EH (cell line): ENCODE measurements at places on chromosomes 6 and 20.

DNA sequence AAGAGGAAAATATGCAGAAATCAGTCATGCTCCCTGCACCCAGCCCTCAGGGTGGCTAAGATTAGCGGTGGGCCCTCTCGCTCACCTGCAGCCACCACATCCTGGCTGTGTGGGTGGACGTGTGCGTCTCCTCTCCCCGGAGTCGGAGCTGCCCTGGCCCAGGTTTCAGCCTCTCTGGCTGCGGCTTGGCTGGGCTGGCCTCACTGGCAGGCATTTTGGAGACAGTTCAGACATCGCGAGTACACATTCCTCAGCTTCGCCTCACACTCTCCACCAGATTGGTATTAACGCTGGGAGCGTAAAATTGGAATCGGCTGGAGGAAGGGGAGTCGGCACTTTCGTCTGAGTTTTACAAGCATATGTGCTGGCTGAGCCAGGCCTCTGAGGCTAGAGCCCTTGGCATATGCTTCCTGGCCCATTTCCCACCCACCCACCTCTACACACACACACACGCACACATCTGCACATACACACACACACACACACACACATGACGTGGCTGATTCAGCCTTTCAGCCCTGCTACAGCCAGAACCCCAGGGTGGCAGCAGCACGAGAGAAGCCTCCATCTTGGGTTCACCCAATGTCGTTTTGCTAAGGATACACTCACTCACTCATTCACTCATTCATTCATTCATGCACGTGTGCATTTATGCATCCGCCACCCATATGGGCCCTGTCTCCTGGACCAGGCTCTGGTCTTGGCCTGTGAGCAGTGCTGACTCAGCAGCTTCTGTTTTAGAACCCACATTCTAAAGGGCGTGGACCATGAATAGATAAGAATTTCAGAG is 42.9 kb downstream of the BCAS4 start:
- DNase-seq = peak; percentile 92

DNA sequence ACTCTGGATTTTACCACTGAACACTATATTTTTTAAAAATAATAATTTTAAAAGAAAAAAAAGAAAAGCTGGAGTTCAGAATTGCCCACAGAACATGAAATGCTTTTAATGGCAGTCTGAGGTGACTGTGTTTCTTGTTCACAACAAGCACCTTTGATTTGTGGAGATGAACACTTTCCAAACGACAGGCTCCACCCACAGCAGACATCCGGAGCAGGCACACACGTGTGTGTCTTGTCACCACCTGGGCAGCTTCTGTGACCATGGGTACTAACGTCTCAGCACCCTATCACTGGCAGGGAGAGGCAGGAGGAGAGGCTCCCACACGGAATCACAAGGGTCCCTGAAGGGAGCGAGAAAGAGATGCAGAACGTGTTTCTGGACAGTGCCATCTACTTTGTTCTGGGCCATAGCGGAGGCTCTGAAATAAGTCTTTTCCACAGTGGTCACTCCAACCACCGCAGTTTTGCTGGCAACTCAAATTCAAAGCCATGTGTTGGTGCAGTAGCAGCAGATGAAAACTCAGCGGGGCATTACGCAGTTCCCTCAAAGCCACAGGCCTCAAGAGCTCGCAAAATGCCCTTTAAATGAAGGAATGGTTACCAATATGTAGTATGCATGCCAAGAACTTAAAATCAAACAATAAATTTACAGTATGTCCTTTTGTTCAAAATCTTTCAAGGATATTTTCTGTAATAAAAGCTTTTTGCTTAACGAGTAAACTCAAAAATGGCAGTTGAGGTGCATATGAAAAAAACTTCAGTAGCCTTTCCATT is 242.2 kb downstream of the FOXC1 start:
- DNase-seq = no peak

GRCh38 chr6:169233832-169234231 is 19.8 kb downstream of the THBS2 start:
- DNase-seq = no peak

GRCh38 chr6:40477246-40478126 is 109.7 kb downstream of the LRFN2 start:
- DNase-seq = no peak

GRCh38 chr20:46810448-46811223 is 84.0 kb upstream of the EYA2 start:
- DNase-seq = no peak

DNA sequence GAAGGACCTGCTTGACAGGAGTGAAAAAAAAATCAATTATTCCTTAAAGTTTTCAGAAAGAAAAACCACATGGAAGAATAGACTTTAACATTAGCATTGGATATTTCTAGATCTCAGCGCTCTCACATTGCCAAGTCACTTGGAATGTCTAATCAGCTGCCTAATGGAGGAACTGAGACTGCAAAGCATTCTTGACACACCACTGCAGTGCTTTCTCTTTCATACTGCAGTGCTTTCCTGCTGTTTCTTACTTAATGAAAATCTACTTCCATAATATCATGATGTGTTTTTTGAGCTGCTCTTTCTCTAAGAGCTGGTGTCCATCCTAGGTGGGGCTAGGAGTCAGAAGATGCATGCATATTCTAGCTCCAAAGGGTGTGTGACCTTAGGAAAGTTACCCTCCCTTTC is 20.4 kb upstream of the MCM3 start:
- peak; percentile 59 for DNase-seq

DNA sequence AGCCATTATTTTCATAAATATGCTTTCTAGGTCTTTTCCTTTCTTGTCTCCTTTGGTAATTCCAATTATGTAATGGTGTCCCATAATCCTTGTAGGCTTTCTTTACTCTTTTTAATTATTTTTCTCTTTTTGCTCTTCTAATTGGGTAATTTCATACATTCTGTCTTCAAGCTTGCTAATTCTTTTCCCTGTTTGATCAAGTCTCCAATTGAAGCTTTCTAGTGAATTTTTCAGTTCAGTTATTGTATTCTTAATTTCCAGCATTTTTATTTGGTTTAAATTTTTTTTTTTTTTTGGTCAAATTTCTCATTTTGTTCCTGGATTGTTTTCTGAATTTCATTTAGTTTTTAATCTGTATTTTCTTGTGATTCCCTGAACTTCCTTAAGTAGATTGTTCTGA is 74.9 kb upstream of the UST start:
- DNase-seq = no peak

DNA sequence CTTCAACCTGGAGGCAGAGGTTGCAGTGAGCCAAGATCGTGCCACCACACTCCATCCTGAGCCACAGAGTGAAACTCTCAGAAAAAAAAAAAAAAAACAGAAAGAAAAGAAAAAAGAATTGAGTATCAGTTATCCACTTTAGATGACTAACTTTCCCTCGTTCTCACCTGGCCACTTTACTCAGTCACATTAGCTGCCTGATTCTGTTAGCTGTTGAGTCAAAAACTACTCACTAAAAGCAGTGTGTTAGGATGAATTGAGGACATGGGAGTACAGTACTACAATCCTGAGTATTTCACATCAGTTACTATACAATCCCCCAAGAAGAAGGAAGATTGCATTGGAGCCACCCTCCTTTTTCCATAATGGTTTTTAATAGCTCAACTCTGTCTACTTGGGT is 114.6 kb downstream of the ADAT2 start:
- peak; percentile 20 for DNase-seq

- DNase-seq = no peak
These were observed 327.3 kb downstream of the HACE1 start for GRCh38 chr6:104532462-104532861.

GRCh38 chr20:38083338-38084048 is 49.9 kb downstream of the RPRD1B start:
- peak; percentile 15 for DNase-seq

DNA sequence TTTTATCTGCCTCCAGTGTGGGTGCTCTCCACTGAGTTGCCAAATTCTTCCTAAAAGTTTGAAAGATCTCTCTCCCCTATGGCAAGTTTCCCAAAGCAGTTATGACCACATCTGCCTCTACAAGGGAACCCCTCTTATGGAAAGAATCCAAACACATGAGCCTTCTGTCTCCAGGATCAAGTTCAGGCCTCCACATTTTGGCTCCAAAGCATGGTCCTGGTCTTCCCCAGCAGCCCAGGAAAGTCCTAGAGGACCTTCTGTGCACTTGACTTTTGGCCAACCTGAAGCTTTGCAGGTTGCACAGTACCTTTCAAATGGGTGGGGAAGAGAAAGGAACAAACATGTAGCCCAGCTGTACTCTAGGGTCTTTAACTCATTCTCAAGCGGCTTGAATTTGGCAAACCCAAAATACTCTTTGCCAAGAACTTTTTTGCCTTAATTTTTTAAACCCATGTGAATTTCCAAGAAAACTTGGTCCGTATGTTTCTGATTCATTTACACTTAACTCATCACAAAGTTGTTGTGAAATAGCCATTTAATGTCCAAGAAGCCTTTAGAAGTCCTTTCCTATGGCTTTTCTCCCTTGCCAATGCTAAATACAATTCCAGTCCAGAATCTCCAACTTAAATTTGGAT is 240.1 kb upstream of the TBX18 start:
- DNase-seq = no peak

DNA sequence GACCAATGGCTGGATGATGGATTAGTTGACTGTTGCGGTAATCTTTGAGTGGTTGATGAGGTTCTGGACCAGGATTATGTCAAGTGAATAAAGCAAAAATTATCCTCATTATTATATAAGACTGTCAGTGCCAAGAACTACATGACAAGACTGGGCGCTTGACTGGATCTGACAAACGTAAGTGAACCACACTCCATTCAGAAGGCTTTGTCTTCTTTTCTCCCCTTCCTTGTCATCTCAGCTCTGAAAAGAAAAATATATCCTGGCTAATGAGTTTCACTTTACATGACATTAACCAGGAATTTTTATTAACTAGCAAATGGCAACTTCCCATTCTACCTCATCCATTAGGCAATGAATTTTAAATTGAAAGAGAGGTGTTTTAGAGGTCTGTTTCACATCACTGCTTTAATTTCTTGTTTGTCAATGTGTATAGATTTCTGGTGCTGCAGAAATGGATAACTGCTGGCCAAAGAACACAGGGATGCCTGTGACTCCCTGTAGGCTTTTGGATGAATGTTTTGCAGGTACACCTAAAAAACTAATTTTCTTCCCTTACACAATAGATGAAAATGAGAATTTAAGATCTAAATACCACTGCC is 150.1 kb downstream of the ELOVL4 start:
- no peak for DNase-seq

GRCh38 chr6:15417811-15418210 is 171.9 kb downstream of the JARID2 start:
- DNase-seq = peak; percentile 45

DNA sequence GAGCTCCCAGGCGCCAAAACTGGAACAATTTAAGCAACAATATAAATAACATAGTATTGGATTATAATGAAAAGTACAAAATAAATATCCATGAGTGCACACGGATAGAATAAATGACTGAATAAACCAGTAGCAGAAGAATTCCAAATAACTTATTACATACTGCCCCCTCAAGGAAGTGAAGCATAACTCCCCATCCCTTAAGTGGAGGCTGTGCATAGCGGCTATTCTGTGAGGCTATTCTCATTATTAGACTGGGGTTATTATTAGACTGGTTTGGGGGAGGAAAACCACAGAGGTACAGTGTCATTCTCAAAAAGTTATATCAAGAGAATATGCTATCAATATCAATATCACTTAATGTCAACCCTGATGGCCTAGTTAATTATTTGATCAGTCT is 94.4 kb upstream of the SIRPA start:
- DNase-seq = peak; percentile 56

DNA sequence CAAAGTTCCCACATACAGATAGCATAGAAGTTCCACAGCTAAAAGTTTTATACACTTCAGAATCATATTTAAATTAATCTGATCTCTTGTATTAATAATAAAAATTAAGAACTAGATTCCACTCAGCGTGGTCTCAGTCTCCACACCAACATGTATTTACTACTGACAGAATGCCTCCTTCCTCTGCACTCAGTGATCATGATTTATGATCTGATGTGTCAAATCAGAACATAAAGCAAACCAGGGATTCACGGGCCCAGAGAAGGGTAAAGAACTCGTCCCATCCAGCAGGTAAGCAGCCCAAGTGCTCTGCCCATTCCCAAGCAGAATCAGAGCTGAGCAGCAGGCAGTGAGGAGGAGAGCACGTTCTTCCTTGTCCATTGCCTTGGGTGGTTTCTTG is 14.2 kb upstream of the ATRN start:
- DNase-seq = no peak

DNA sequence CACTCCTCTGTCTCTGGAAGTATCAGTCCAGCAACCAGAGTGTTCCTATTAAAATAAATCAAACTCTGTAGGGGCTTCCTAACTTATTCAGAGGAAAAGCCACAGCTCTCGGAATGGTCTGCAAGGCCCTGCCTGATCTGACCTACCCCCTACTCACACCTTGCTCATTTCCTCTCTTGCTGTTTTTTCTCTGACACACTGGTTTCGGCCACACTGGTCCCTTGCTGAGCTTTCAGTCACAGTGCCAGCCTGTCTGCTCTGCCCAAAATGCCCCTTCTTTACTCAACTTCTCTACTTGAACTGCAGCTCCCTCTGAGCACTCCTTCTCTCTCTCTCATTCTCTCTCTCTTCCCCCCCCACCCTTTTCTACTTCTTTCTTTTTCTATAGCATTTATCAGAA is 430.2 kb downstream of the UTRN start:
- DNase-seq = no peak

DNA sequence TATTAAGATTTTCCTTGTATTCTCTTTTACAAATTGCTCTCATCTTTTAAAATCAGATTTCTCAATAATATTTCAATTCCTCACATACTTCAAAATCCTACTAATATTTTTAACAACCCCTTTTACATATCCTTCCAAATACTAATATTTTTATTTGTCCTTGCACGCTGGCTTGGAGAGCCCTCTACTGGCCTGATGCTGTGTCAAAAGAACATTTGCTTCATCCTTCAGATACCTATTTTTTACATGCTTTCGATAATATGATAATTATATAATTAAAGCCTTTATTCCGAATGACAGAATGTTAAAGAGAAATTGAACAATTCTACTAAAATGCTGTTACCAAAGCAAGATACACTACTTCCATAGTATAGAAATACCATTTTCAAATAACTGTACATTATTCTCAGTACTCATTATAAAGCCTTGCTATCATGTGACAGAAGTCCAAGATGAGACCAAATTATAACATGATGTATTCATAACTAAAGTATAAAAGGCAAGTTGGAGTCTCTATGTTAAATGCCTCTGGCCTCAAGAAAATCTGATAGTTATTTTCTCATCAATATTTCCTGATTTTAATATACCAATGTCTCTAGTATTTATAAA is 39.0 kb upstream of the PLN start:
- peak; percentile 34 for DNase-seq

GRCh38 chr6:37273690-37274089 is 15.7 kb upstream of the TMEM217 start:
- no peak for DNase-seq
